ENCODE measurements at places on chromosomes 3 and 15.

- DNase-seq = no peak
Measured at GRCh38 chr3:156952011-156952410, 125.9 kb downstream of the LEKR1 start.

- DNase-seq = no peak
Measured at GRCh38 chr3:54344601-54345231, 222.4 kb downstream of the CACNA2D3 start.

DNA sequence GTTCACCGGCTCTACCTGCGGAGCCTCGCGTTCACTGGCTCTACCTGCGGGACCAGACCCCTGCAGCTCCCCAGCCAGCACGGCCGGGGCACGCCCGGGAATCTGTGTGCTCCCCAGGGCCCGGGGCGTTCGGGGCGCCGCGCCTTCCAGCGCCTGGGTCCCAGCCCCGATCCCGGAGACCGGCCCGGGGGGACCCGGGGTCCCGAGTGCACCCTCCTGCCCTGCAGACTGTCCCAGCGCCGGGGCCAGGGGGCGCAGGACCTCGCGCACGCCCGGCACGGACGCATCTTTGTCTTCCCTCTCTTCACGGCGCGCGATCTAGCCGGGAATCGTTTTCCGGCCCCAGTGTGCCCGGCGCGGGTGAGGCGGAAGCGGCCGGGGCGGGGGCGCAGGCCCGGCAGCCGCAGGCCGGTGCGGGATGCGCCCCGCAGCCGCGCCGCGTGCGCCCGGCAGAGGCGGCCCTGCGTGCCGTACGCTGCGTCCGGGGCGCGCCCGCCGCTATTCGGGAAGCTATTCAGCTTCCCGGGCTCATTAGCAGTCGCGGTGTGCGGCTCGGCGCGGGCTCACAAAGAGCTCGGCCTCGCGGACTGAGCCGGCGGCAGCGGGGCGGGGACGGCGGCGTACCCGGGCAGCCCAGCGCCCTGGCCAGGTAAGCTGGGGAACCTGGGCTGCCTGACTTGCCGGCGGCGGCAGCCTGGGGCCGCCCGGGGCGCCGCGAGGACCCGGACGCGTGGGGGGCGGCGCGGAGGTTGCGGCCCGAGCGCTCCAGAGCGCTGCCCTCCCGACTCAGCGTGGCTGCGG is at the start of gene APBA2:
Gene APBA2, plus strand, starts transcription at position 345 of the 801 bp plus-strand sequence. CDS start 167,911 bp downstream, outside the sequence.
- no peak for DNase-seq

DNA sequence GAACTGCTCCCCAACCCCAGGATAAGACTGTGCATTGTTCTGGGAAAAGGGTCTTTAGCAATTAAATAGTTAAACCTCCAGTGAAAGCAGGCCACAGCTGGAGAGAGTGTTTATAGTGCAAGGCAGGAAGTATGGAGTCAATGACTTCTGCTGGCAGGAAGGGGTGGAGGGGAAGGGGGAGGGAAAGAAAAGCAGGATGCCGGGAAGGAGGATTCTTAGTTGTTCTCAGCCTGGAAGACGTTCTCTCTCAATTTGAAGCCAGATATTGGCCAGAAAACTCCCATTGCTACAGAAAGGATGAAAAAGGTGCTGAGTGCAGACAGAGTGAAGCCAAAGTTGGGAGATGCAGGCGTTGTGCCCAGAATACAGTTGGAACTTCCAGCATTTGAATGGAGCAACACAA is 35.7 kb upstream of the ACTL6A start:
- no peak for DNase-seq

DNA sequence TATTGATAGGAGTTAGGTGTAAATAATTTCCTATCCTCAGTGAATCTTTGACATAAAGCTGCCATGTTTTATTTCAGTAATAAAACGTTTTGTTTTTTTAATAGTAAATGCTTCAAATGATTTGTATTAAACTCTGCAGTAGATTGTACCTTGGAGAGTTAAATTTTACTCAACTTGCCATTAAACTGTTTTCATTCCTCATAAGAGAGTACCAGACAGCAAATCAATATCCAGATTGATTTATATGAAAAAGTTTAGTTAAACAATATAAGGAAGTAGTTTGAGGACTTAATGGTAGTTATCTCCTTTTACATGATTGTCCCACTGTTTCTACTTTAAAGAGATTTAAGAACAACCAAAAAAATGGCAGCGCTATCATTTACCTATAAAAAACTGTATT is 18.4 kb downstream of the ALDH1A2 start:
- DNase-seq = no peak

GRCh38 chr3:123618768-123619484 is 34.1 kb upstream of the HACD2 start:
- DNase-seq = no peak

DNA sequence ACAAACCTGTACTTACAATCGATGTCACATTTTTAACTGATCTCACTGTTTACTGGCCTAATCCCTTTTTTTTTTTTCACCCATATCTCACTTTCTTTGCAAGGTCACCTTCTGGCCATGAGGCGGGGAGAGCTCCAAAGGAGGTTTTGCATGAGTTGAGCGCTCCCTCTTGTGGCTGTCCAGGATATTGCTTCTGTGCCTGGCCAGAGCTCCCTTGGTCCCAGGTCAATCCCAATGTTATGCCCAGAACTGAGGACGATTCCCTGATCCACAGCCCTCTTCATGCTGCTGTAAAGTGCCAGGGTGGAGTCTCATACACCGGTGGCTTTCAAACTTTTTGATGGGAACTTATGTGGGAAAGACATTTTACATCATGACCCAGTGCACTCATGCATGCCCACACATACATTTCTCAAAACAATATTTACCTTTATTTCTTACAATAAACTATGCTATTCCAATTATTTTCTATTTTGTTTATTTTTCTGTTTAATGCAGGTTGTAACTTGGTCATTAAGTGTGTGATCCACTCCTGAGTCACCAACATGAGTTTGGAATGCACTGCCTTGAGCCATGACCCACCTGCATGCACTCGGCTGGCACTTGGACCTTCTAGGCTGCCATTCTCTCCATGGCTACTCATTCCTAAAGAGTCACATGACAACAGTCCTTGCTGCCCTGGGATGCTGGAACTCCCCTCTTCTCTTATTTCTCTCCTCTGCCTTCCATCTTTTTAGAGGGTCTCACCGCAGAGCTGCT is 9.6 kb upstream of the SST start:
- peak; percentile 38 for DNase-seq

GRCh38 chr3:166713787-166714186 is 666.3 kb downstream of the ZBBX start:
- DNase-seq = no peak

- no peak for DNase-seq
Measured at GRCh38 chr3:129060276-129061022, at the start of gene GP9. TSS of gene GP9 (plus strand) at chr3:129060779. CDS start at chr3:129061740, 961 bp downstream.

DNA sequence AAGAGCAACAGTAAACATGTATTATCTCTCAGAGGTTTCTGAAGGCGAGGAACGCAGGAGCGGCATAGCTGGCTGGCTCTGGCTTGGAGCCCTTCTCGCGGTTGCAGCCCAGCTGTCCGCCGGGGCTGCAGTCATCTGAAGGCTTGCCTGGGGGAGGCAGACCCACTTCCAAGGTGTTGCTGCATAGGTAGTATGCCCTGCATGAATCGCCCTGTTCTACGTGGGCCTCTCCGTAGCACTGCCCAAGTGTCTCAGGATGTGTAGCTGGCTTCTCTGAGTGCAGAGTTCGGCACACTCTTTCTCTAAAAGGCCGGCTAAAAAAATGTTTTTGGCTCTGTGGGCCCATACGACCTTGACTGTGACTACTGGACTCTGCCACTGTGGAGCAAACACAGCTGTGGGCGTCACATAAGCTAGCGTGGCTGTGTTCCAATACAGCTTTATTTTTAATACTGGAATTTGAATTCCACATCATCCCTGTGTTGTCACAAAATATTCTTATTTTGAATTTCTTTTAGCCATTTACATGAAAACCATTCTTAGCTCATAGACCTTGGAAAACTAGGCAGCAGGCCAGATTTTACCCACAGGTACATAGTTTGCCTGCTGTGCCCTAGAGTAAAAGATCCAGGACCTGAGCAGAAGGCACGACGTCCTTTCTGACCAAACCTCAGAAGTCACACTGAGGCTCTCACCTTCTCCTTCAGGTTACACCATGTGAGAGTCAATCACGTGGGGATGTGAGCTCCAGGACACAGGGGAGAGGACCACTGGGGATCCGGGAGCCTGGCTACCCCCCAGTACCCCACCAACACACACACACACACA is 55.9 kb downstream of the PGPEP1L start:
- no peak for DNase-seq

DNA sequence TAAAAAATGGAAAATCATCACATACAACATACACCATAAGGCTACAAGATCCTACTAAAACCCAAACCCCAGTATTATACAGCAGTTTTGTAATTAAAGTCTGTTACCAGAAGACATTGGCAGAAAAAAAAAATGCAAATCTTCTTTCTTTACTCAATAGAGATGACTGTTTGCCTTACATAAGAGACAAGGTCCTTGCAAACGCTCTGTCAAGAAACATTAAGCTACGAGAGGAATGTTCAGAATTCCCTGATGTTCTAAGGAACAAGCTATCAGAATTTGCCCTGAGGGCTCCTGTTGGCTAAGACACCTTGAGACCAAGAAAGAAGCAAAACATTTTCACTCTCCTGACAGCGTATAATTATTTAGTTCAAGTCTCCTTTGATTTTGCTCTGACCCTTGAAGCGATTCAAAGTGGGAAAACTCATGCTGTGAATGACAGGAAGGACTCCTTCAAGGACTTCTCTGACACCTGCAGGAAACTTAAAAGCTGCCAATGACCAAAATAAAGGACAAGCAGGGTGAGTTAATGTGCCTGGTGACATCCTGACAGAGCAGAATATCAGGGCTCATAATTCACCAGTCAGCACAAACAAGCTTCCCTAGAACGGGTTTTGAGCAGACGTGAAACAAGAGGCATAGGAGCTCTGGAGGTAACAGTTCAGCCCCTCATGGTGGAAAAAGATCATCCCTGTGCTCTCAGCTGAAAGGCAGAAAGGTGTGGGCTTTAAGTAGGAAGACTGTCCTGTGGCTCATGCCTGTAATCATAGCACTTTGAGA is 2.5 kb downstream of the SCAMP2 start:
- DNase-seq = no peak

DNA sequence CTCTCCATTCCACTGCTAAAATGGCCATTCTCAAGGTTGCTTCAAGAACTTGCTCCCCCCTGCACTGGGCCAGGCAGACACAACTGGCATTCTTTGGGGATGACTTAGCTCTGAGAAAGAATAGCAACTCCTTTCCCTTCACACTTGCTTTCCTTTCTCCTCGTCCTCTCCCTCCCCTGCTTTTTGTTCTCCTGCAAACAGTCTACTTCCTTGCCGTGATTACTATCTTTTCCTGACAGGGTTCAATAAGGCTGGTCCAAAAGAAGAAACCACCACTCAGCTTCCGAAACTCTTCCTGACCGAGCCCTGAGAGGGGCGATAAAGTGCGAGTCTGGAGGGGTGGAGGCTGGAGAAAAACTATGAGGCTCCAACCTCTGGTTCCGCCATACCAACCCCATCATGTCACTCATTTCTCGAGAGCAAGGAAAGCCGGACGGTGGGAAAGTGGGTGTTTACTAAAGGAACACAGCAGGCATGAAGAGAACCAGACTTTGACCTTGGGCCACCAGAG is 5.0 kb downstream of the AMOTL2 start:
- no peak for DNase-seq

- DNase-seq = no peak
Measured at GRCh38 chr3:179942553-179943075, 94.1 kb downstream of the PEX5L start.

DNA sequence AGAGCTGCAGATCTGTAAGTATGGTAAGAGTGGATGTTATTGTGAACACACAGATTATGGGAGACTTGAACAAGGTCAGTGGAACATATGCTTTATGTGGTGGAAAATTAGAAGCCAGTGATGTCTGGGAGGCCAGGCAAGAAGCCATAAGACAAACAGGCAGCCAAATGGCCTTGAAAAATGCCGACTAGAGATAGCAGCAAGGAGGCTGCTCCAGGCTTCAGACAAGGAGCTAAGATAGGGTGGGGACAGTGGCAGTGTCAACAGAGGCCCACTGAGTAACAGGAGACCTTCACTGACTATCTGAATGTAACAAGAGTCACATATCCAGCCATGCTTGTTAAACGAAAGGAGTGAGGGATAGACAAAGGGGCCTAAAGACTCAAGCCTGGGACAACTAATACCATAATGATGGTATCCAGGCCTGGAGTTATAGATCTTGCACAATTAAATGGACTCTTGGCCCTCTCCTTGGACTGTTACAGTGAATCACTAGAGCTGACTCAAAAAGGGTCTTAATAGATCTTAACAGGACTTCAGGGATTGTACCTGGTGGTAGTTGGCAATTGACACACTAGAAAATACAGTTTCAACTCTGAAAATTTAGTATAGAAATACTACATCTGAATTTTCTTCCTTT is 50.6 kb downstream of the CFAP20DC start:
- no peak for DNase-seq

DNA sequence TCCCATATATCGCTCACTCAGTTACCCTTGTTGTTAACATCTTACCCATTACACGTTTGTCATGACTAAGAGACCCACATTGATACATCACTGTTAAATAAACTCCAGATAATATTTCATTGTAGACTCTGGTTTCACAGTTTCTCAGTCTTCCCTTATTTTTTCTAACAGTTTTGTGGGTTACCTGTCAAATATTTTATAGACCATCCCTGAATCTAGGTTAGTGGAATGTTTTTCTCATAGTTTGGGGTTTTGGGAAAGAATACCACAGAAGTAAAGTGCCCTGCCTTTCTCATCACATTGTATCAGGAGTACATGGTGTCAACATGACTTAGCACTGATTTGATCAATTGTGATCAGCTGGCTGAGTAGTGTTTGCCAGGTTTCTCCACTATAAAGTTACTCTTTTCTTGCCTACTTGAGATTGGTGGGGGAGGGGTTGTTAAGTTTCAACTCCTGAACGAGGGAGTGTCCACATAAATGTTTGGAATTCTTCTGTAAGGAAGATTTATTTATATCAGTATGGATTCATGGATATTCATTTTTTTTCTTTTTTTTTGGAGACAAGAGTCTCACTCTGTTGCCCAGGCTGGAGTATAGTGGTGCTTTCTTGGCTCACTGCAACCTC is 25.9 kb downstream of the RNF111 start:
- DNase-seq = no peak

DNA sequence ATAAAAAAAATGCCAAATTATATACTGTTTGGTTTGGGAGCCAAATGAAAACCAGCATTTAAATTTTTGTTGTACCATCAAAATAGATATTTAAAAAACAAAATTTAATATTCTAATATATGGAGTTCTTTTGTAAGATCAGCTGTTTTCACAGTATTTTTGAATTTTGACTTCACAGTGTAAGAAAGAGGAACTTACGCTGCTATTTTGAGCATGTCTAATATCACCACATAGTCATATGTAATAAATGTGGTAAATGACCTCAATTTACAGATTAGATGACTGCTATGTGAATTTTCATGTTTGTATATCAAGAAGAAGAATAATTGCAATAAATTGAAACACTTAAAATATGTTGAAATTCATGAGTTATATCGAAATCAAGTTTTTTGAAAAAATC is 189.6 kb downstream of the ARRDC4 start:
- DNase-seq = no peak

DNA sequence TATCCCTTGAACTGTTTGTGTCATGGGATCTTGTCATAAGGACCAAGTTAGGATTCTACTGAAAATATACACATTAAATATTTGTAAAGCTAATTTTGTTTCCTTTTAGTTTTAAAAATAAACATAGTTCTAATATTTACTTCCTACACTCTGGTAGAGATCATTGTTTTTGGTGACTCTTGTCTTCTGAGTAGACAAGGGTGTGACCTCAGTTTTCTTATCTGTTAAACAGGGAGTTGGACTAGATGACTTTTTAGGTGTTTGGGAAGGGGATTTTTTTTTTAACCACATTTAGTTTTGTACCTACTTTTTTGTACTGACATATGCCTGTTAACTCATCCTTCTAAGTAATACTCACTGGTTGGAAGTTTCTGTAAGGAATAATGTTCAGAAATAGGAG is 30.8 kb downstream of the PLS1 start:
- DNase-seq = no peak
